Stimulated activated CD8-positive, alpha-beta memory T cell treated with anti-CD3 and anti-CD28 coated beads, Interleukin-4, amount 100 ng/mL, for 1 hour (primary cell): ENCODE measurements at places on chromosomes 3 and 15.

- no peak for DNase-seq
These were observed 21.4 kb upstream of the SPPL2A start for GRCh38 chr15:50786871-50787270.

GRCh38 chr15:76401285-76401684 is 64.7 kb downstream of the ISL2 start:
- DNase-seq, result no peak

- DNase-seq, result no peak
These were observed 19.8 kb downstream of the IQSEC1 start for GRCh38 chr3:13053420-13053819.

- no peak for DNase-seq
These were observed 14.5 kb downstream of the TAGLN3 start for GRCh38 chr3:112013058-112013783.

GRCh38 chr3:14508966-14509795 is 31.0 kb downstream of the GRIP2 start:
- peak; percentile 63 for DNase-seq

GRCh38 chr15:83285284-83285978 is 967 bp upstream of the BNC1 start:
- no peak for DNase-seq
